ENCODE measurements at places on chromosomes 16 and 17. TPM values are rescaled to one million over a fixed set of nuclear protein-coding genes. Genes with fewer than 3 reads are reported as not detected.

GFAP gene
- total RNA-seq: 0.35 TPM

TPSD1 gene
- total RNA-seq: not detected

CHST6 gene
- total RNA-seq: 5.4 TPM

EVI2B gene
- total RNA-seq: 0.66 TPM

ALDH3A1 gene
- 0.18 TPM for total RNA-seq

CIBAR2 gene
- total RNA-seq: not detected

FAM117A gene
- total RNA-seq: 9.8 TPM

CHD9 gene
- total RNA-seq: 94.8 TPM

LPO gene
- total RNA-seq: not detected

NOG gene
- 4.3 TPM for total RNA-seq

TBC1D3H gene
- total RNA-seq: not detected

ZG16 gene
- not detected for total RNA-seq

GRCh38 chr17:31523862-31524730 lies 132.6 kb downstream of the RAB11FIP4 start:
- no peak overlapping the region for H3K4me3 ChIP-seq
- H3K36me3 ChIP-seq: no peaks in the 10 kb centered on the region
- no peak overlapping the region for H3K27ac ChIP-seq
- no peaks in the 10 kb centered on the region for H3K27me3 ChIP-seq
- DNase-seq: no peak
- H3K4me1 ChIP-seq: no peaks in the 10 kb centered on the region

GRCh38 chr17:41653892-41654677 lies 29.7 kb upstream of the KRT17 start:
- H3K36me3 ChIP-seq: no peaks in the 10 kb centered on the region
- H3K4me3 ChIP-seq: no peak overlapping the region
- H3K4me1 ChIP-seq: peaks cover 78% of the 10 kb centered on the region
- H3K27me3 ChIP-seq: no peaks in the 10 kb centered on the region
- H3K27ac ChIP-seq: peak overlapping the region; percentile 35
- no peak for DNase-seq

GRCh38 chr16:59205403-59205802 lies 471.3 kb upstream of the GOT2 start:
- no peak for DNase-seq
- no peaks in the 10 kb centered on the region for H3K27me3 ChIP-seq
- H3K36me3 ChIP-seq: no peaks in the 10 kb centered on the region
- H3K4me1 ChIP-seq: no peaks in the 10 kb centered on the region
- no peak overlapping the region for H3K4me3 ChIP-seq
- H3K27ac ChIP-seq: no peak overlapping the region

GRCh38 chr17:14918540-14918939 lies 346.6 kb downstream of the PMP22 start:
- no peak overlapping the region for H3K4me3 ChIP-seq
- DNase-seq: no peak
- no peaks in the 10 kb centered on the region for H3K27me3 ChIP-seq
- no peaks in the 10 kb centered on the region for H3K4me1 ChIP-seq

DNA sequence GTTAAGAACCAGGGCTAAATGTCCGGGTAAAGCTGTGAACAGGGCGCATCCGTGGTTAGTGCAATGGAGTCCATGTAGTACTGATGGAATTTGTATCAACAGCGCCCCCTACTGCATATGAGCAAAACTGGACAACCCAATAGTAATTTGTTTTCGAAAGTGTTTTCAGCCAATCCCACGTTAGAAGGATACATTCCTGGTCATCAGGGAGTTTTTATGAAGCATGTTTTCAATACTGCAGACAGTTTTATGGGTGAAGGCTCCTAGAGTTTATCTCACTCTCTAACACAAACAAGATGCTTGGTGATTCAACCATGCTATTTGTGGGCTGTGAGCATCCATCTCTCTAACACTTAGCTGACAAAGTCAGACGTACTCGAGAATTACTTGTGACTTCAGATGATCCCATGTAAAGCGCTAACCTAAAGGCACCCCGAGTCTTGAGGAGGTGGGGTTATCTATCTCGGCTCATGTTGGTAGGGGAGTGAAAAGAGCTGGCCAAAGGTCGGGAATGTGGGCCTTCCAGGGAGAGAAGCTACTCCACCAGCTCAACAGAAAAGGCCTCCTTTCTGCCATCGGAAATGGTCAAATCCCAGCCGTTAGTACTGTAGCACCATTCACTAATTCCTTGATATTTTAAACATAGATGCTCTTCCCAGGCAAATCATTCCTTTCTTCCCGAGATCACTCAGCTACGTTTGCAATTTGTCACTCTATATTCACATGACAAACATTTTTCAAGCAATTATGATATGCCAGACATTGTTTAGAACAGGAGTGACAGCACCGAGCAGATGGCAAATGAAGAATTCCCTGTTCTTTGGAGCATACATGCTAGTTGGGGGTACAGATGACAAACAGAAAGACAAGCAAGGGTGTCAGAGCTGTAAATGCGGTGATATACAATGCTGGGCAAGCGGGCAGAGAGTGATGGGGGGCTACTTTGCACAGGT lies 46.9 kb upstream of the HNF1B start:
- H3K4me3 ChIP-seq: no peak overlapping the region
- peaks cover 6% of the 10 kb centered on the region for H3K27me3 ChIP-seq
- H3K4me1 ChIP-seq: peaks cover 4% of the 10 kb centered on the region
- DNase-seq: no peak

DNA sequence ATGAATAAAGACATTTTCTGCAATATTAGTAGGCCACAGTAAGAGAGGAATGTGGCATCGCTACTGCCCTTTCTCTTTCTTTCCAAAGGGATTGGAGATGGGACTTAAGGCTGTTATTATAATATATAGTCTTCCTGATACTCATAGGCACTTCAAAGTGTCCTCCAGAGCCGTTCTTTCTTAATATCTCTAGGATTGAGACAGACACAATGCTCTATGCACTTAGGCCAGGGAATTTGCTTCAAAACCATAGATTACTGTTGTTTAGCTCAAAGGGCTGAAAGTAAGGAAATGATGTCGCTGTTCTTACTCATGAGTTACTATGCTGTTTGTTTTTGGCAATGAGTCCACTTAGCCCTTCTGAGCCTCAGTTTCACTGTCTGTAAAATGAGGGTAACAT lies 590.5 kb downstream of the CDH11 start:
- H3K36me3 ChIP-seq: no peaks in the 10 kb centered on the region
- DNase-seq: no peak

- no peak overlapping the region for H3K4me3 ChIP-seq
- H3K27ac ChIP-seq: no peak overlapping the region
- H3K27me3 ChIP-seq: no peaks in the 10 kb centered on the region
- peaks cover 16% of the 10 kb centered on the region for H3K36me3 ChIP-seq
- no peak for DNase-seq
Measured at GRCh38 chr17:75124041-75124818, 7.3 kb downstream of the NT5C start.

DNA sequence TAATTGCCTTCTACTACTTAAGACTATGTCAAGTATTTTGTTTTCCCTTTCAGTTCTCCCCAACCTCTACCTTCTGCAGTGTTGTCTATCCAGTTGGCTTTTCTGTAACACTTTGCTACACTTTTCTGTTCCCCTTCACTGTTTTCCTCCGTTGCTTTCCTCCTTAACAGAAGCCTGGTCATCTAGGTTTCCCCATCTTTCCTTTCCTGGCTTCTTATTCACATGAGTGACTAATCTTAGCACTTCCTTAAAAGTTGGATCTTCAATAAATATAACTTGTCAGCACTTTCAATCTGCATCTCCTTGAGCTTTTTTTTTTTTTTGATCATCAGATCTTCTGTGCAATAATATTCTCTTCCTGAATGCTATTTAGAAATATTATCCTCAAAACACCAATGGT lies 2.8 kb upstream of the SLFN11 start:
- H3K4me3 ChIP-seq: no peak overlapping the region
- peaks cover 12% of the 10 kb centered on the region for H3K4me1 ChIP-seq

DNA sequence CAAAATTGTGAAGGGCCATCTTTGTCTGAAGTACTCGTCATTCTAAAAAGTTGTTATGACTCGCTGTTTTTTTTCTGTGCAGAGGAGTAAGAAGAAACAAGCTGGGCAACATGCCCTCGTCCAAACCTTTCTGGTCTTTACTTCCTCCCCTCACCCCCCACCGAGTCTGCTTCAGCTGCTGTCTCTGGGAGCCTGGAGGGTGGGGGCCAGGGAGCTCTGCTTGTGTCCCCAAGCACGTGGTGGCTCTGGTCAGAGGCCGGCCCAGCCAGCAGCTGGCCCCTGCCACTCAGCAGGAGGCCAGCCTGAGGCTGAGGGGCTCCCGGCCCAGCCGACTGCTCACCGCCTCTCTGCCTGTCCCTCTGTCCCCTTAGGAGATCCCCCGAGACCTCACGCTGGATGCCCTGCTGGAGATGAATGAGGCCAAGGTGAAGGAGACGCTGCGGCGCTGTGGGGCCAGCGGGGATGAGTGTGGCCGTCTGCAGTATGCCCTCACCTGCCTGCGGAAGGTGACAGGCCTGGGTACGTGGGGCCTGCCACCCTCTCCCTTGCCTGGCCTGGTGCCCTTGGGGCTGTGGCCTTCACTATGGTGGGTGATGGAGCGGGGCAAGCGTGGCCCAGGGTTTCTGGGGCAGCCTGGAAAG lies 53.7 kb upstream of the LGALS9 start:
- peak overlapping the region; percentile 98 for H3K27ac ChIP-seq
- peaks cover 65% of the 10 kb centered on the region for H3K4me1 ChIP-seq
- peaks cover 22% of the 10 kb centered on the region for H3K36me3 ChIP-seq
- peak; percentile 89 for DNase-seq

GRCh38 chr17:2394775-2395201 lies 6.1 kb downstream of the MNT start:
- peaks cover 80% of the 10 kb centered on the region for H3K4me1 ChIP-seq
- H3K27ac ChIP-seq: peak overlapping the region; percentile 100
- peaks cover 4% of the 10 kb centered on the region for H3K36me3 ChIP-seq
- DNase-seq: no peak

GRCh38 chr17:57778306-57778705 lies 33.2 kb upstream of the CCDC182 start:
- peaks cover 22% of the 10 kb centered on the region for H3K4me1 ChIP-seq
- H3K36me3 ChIP-seq: no peaks in the 10 kb centered on the region
- no peaks in the 10 kb centered on the region for H3K27me3 ChIP-seq
- H3K4me3 ChIP-seq: no peak overlapping the region
- H3K27ac ChIP-seq: no peak overlapping the region

DNA sequence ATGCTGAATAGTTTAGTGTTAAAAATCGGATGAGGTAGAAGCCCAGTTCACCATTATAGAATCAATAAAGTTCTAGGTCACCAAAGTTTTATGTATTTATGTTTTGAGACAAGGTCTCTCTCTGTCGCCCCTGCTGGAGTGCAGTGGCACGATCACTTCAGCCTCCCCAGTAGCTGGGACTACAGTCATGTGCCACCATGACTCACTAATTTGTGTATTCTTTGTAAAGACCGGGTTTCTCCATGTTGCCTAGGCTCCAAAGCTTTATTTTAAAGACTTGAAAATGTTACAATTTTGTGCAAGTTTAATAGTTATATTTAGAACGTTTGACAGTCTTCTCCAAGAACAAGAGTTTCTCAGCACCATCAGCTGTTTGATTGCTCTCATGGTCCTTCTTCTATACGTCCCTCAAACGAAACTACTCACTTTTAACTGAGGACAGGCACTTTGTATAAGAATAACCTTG lies 32.1 kb downstream of the NDE1 start:
- H3K27ac ChIP-seq: no peak overlapping the region
- DNase-seq: no peak
- H3K4me3 ChIP-seq: no peak overlapping the region
- H3K4me1 ChIP-seq: no peaks in the 10 kb centered on the region
- peaks cover 30% of the 10 kb centered on the region for H3K36me3 ChIP-seq

DNA sequence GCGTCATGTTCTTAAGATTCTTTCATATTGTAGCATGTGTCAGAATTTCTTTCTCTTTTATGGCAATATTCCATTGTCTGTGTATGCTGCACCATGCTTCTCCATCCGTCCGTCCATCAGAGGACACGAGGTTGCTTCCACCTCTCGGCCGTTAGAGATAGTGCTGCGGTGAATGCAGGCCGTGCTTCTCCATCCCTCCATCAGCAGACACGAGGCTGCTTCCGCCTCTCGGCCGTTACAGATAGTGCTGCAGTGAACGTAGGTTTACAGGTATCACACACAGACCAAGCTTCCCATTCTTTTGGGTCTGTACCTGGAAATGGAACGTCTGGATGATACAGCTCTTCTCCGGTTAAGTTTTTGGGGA lies 113.5 kb downstream of the CMIP start:
- no peaks in the 10 kb centered on the region for H3K36me3 ChIP-seq
- DNase-seq: no peak
- no peak overlapping the region for H3K27ac ChIP-seq
- peaks cover 24% of the 10 kb centered on the region for H3K4me1 ChIP-seq
- no peak overlapping the region for H3K4me3 ChIP-seq

DNA sequence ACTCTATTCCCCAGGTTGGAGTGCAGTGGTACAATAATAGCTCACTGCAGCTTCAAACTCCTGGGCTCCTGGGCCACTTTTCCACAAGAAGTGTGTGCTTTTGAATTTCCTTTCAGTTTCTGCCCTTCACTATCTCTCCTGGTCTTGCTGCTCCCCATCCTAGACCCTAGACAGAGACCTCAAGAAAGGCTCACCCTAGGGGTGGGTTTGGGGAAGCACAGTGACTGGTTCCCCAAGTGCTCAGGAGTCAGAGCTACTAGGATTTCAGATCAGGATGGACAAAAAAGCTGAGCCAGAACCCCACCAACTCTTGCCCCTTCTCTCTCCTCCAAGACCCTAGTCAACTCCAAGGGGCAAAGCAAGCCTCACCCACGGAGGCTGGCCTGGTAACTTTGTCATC lies 1.6 kb upstream of the SEBOX start:
- H3K4me3 ChIP-seq: no peak overlapping the region
- DNase-seq: no peak
- H3K27me3 ChIP-seq: peaks cover under 1% of the 10 kb centered on the region
- peaks cover 29% of the 10 kb centered on the region for H3K36me3 ChIP-seq

DNA sequence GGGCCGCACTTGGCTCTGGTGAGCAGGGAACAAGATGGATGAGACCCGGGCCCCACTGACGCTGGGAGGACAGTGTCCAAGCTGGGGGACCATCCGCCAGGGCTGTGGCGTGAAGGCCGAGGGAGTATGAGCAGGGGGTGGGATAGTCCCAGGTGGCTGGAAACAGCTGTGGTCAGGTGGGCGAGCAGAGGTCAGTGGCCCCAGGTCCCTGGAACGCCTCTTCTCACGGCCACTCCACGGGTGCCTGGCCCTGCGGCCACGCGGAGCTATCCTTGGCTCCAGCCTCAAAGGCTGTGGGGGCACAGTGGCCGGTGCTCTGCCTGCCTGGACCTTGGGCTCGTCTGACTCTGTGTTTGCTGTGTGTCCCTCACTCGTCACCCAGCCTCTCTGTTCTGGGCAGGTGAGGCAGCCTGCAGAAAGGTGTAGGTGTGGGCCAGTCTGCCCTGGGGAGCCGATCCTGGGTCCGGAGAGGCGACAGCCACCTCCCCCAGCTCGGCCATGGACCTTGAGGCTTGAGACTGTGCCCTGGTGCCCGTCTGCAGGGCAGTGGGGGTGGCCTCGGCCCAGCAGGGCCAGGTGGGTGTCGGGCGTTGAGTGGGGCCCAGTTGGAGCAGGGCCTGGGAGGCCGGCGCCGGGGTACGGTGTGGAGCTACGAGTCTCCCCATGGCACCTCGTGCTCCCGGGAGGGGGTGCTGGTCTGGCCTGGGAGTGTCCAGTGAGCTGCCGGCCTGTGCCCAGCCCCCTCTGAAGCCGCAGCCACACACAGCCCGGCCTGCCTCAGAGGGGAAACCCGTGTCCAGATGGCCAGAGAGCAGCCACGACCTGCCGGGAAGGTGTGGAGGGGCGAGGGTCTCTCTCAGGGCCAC lies 10.0 kb downstream of the CACNA1H start:
- H3K36me3 ChIP-seq: no peaks in the 10 kb centered on the region
- H3K27me3 ChIP-seq: peaks cover 24% of the 10 kb centered on the region
- peaks cover 53% of the 10 kb centered on the region for H3K4me1 ChIP-seq
- DNase-seq: no peak

- H3K4me1 ChIP-seq: peaks cover 32% of the 10 kb centered on the region
- peak overlapping the region; percentile 65 for H3K27ac ChIP-seq
- H3K4me3 ChIP-seq: no peak overlapping the region
- no peaks in the 10 kb centered on the region for H3K36me3 ChIP-seq
- peak; percentile 78 for DNase-seq
Measured at GRCh38 chr16:78929841-78930240, 670.7 kb downstream of the MAF start.
